ENCODE measurements at places on chromosomes 16 and 17. TPM values are rescaled to one million over a fixed set of nuclear protein-coding genes. Genes with fewer than 3 reads are reported as not detected.

The CHCT1 gene
- total RNA-seq: not detected

DNA sequence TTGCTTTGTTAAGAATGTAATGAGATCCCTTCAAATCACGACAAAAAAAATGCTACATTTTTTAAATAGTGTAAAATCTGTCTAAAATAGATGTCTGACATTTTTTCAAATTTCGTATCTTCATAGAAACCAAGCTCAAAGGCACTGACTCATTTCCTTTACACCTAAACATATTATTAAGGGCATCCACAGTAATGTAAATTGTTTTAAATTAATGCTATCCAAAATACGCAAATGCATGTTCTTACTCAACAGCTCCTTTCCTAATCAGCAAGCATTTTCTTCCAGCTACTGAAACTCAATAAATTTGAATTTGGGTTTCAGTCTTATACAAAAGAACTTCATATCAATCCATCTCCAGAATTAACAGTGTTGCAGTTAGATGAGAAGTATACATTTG, 4.3 kb downstream of the C16orf87 start:
- DNase-seq: no peak

GRCh38 chr16:69563605-69564580, 1.9 kb upstream of the NFAT5 start:
- peak; percentile 9 for DNase-seq

GRCh38 chr16:65042438-65043365, 79.2 kb downstream of the CDH11 start:
- no peak for DNase-seq

The NPW gene
- 1.3 TPM for total RNA-seq

The ZG16B gene
- not detected for total RNA-seq

DNA sequence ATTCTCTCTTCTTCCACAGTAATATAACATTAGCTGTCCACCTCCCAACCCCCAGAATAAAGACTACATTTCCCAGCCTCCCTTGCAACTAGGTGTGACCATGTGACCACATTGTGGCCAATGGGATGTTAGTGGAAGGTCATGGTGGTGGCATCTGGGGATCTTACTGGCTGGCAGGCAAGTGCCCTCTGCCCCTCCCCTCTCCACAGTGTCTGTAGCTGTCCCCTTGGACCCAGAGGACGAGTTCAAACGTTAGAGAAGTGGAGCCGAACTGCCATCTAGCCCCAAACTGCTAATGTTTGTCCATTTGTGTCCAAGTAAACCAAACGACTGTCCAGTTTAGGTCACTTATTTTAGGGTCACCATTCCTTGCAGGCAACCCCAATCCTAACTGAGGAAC, 26.6 kb upstream of the KCNG4 start:
- peak; percentile 59 for DNase-seq

DNA sequence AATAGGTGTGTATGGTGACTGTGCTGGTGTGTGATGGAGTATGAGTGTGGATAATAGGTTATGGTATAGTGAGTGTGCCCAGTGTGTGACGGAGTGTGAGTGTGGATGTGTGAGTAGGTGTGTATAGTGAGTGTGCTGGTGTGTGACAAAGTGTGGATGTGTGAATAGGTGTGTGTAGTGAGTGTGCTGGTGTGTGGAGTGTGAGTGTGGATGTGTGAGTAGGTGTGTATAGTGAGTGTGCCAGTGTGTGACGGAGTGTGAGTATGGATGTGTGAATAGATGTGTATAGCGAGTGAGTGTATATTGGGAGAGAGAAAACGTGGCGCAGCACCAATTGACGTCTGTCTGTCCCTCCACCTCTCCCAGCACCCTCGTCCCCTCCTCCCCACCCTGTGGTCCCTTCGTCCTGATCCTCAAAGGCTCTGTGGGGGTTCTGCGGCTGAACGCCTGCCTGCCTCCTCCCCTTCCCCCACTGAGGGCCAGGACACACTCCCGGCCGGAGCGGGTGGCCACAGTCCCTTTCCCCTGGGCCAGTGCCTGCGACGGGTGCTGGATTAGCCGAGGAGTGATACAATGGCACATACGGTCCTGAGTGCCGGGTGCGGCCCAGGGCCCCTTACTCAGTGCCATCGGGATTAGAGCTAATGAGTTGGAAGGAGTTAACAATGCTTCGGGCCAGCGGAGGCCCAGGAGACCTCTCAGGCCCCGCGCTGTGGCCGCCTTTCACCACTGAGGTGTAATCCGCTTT, 160.0 kb downstream of the MRM1 start:
- no peak for DNase-seq

GRCh38 chr17:17935321-17936271, 36.6 kb downstream of the TOM1L2 start:
- peak; percentile 89 for DNase-seq

The HAGHL gene
- 19.2 TPM for total RNA-seq

The HEXIM2 gene
- total RNA-seq: 5.0 TPM

GRCh38 chr16:13168091-13168572, 266.7 kb downstream of the SHISA9 start:
- peak; percentile 12 for DNase-seq

The MMP25 gene
- 0.06 TPM for total RNA-seq

DNA sequence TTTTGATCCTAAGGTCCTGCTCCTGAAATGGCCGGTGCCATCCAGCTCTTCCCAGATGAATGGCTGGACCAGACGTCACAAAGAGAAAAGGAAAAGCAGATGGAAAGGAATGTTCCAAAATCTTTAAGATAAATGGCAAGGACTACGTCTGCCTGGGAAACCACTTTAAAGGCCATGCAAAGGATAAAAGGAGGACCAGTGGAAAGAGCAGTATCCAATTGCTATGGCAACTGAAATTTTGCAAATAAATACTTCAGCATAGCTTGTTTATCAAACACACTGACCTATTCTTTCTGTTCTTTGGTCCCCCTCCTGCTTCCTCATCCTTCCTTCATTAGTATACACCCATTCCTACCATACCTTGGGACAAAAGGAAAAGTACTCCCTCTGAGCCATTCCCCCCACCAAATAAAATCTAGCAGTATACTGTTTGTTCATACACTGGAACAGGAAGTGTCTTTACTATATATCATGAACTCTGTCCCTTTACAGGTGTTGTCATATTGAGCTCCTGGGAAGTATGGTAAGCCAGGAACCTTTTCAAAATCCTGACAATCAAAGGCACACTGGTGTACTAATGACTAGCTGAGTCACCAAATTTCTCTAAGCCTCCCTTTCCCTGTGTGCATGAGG, 37.2 kb upstream of the NUFIP2 start:
- no peak for DNase-seq

DNA sequence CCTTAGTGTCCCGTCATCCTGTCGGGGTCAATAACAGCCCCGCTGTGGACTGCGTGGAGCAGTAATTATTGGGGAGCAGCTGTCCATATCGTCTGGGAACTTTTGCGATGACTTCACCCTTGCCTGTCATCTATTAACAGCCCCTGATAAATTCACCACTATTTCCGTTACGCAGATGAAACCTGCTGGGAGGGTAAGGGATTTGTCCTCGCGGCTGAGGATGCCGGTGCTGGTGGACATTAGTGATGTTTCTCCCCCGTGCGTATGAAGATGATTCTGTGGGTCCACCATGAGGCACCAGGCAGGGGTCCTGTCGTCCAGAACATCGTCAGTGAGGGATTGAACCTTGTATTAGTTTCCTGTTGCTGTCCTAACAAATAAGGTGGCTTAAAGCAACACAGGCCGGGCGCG, 1.0 kb downstream of the FLYWCH2 start:
- peak; percentile 39 for DNase-seq

The KCNH6 gene
- not detected for total RNA-seq

- DNase-seq: no peak
These were observed 22.0 kb downstream of the EARS2 start for GRCh38 chr16:23534868-23535860.

- DNase-seq: no peak
These were observed 12.3 kb downstream of the ADORA2B start for GRCh38 chr17:15957206-15957605.

- no peak for DNase-seq
These were observed 33.3 kb downstream of the NDEL1 start for GRCh38 chr17:8468980-8469379.

The PYDC1 gene
- not detected for total RNA-seq

The ITGAL gene
- not detected for total RNA-seq

DNA sequence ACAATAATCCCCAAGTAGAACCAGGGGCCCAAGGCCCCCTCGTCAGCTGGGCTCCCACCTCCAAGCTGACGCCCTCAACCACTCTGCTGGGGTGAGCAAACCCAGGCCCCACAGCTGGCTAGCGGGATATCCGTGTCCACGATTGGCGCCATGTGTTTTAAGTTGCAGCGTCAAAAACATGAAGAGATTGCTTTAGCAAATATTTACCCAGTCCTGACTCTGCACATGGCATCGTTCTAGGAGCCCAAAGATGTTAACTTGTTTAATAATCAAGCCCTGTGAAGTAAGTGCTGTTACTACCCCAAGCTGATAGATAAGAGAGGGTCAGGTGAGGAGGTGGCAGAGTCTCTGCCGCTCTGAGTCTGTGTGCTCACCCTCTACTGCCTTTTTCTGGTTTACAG, 344 bp upstream of the SEPTIN12 start:
- DNase-seq: no peak

The NUPR1 gene
- total RNA-seq: 6.4 TPM

DNA sequence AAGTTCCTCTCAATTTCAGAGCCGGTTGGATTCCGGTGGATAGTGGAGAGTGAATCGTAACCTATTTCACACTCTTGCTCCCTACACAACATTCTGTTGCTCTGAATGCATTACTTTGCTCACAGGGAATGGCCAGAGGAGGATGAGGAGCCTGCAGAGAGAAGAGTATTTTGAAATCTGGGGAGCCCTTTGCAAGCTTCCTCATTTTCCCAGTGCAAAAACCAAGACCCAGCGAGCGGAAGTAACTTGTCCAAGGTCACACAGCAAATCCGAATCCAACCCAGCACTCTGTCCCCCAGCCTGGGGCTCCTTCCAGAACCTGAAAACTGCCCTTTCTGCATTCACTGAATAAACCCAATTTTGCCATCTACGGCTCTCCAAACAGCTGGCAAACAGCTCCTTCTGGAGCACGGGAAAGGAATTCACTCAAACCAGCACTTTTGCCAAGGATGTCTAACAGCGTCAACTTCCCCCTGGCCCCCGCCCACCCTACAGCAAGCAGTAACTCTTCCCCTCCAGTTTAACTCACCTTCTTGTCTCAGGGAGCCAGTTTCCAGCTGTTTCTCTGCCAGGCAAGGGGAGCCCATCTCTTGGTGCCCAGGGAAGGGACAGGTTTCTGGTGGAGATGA, 557 bp downstream of the KCNG4 start:
- DNase-seq: peak; percentile 25

The LRRC46 gene
- total RNA-seq: 1.4 TPM

- DNase-seq: no peak
These were observed 129.6 kb downstream of the ENGASE start for GRCh38 chr17:79204261-79204660.

The ALOX15B gene
- 0.17 TPM for total RNA-seq

DNA sequence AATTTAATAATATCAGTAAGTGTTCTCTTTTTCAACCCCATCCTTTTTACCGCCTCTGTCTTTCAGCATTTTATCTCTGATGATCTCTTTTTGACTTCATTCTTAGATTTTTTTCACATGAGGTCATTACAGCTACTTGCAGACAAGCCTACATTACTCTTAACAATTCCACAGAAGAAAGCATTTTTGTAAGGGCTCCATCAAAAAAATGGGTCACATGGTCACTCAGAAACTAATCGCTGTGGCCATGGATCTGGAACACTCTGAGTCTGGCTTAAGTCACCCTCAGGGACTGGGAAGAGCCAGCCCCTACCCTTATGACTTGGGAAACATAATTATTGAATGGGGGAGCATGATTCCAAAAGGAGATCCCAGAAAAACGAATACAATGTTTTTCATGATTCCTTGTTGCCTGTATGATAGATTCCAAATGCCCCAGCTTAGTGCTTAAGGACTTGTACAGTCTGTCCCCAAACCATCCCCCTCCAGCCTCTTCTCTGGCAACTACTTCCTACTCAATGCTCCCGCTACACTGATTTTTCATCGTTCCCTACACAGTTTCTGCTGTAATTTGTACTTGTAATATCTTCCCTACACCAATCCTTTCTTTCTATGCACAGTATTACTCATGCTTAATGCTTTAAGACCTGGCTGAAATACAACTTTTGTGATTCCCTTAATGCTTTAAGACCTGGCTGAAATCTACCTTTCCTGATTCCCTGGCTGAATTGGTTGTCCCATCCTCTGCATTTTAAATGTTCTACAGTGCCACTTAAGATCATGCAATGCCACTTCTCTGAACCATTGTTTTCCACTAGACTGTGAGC, 457.8 kb downstream of the HS3ST4 start:
- DNase-seq: no peak

DNA sequence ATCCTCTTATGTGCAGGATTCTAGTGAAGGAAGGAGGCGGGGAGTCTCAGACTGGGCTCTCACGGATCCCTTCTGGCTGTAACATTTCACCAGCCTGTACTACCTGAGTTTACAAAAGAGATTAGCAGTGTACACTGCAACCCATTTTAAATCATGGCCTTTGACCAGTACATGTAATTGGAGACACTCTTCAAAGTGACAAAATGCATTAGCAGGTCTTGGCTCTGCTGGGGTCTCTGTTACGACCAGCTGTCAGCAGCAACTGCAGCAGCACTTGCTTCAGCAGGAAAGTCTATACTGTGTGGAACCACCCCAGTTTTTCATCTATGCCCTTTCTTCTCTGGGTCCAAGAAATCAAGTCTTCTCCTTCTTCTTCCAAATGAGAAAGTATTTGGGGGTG, 322.8 kb upstream of the ASIC2 start:
- DNase-seq: no peak

DNA sequence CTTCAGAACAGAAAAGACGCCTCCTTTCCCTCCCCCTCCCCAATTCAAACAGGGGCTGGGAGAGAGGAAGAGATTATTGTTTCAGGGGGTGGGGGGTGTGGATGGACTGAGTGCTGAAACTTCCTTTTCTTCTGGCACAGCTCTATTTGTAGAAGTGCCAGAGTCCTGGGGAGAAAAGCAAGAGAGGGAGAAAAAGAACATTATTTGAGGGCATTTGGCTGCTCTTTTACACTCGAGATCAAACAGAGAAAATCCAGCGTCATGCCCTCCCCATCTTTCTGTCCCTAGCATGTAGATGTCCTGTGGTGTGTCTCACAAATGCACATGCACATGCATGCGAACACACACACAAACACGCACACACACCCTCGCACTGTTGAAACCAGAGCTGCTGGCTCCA, 13.0 kb downstream of the ARL4D start:
- DNase-seq: no peak

The JUP gene
- not detected for total RNA-seq

The SLC38A10 gene
- 86.4 TPM for total RNA-seq

The TOP2A gene
- 264 TPM for total RNA-seq

GRCh38 chr16:54586474-54587175, 300.0 kb upstream of the IRX3 start:
- DNase-seq: no peak

DNA sequence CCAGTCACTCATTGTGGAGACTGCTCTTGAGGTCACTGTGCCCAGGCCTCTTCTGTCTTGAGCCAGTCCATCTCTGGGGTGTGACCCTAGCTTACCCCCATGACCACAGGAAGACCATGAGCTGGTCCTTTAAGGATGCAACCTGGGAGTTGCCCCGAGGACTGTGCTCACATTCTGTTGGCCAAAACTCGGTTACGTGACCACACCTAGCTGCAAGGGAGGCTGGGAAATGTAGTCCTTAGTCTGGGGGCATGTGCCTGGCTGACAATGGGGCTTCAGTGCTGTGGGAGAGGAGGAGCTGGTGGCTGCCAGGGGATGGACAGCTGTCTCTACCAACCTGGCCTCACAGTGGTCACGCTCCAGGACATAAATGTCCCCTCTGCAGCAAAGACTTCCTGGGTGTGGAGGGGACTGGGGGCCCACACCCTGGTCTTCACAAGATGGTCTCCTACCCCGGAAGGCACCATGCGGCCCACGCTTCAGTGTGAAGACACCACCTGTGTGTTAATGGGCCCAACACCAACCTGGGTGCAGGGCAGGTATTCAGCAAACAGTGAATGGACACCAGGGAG, 55.4 kb downstream of the JPH3 start:
- peak; percentile 8 for DNase-seq
